ENCODE measurements at places on chromosomes 1 and 21.

DNA sequence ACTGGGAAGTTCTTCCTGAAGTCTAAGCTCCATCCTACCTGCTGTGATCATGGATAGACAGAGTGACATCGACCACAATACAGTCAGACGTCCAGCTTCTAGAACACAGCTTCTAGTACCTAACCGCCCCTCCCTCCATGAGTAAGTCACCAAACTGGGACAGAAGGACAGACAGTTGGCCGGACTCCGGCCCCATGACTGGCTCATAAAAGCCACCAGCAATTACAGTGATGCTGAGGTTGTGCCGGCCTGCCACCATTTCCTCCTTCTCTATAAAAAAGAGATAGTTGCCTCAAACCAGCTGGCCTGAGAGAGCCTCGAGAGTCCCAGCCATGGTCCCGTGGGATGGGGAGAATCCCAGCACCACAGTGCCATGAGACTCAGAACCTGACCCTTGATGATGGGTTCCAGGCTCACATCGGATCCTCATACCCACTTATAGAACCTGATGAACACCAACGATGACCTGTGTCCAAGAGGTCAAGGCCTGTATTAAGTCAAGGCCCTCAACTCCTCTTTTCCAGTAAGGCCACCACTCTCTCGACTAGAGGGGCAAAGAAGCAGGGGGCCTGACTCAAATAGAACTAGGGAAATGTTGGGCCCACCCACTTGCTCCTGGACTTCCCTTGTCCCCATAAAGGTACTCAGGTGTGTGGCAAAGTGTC, 3.4 kb downstream of the MEF2D start:
- peaks cover 14% of the 10 kb centered on the region for H3K36me3 ChIP-seq
- H3K27me3 ChIP-seq = no peaks in the 10 kb centered on the region
- H3K4me3 ChIP-seq = peak overlapping the region; percentile 71
- DNase-seq = no peak
- H3K27ac ChIP-seq = no peak overlapping the region

DNA sequence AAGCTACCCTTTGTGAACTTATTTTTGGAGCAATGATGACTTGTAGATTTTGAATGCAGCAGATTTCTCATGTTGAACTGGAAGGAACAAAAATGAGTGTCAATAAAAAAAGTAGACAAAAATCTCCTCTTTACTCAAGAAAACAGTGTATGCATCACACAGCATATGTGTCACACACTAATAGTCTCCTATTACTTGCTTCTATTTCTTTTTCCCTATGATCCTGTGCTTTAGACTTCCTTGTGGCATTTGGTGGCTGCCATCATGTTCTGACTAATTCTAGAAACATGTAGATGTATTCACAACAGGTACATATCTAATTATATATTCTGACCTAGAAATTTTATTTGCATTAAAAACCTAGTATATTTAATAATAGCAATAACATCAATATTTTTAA, 14.3 kb downstream of the RC3H1 start:
- DNase-seq = no peak
- peaks cover 24% of the 10 kb centered on the region for H3K36me3 ChIP-seq
- no peak overlapping the region for H3K4me3 ChIP-seq
- H3K4me1 ChIP-seq = peaks cover 16% of the 10 kb centered on the region
- no peaks in the 10 kb centered on the region for H3K27me3 ChIP-seq
- H3K27ac ChIP-seq = no peak overlapping the region

GRCh38 chr1:212415107-212415841, 588 bp upstream of the PACC1 start:
- peaks cover 22% of the 10 kb centered on the region for H3K4me1 ChIP-seq
- H3K27me3 ChIP-seq = no peaks in the 10 kb centered on the region
- H3K27ac ChIP-seq = peak overlapping the region; percentile 89

- H3K27me3 ChIP-seq = peaks cover 8% of the 10 kb centered on the region
- no peak overlapping the region for H3K4me3 ChIP-seq
- no peak overlapping the region for H3K27ac ChIP-seq
Observed at GRCh38 chr21:35538386-35538785, 489.3 kb upstream of the RUNX1 start.
